ENCODE measurements at places on chromosomes 16 and 17.

- peak; percentile 80 for DNase-seq
These were observed 12.9 kb upstream of the CMIP start for GRCh38 chr16:81431554-81432353.

DNA sequence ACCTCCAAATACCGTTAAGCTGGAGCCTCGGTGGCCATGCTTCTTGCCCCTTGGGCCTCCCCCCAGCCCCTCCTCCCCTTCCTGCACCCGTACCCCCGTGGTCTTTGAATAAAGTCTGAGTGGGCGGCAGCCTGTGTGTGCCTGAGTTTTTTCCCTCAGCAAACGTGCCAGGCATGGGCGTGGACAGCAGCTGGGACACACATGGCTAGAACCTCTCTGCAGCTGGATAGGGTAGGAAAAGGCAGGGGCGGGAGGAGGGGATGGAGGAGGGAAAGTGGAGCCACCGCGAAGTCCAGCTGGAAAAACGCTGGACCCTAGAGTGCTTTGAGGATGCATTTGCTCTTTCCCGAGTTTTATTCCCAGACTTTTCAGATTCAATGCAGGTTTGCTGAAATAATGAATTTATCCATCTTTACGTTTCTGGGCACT, 928 bp downstream of the HBA1 start:
- DNase-seq: no peak

- DNase-seq: no peak
These were observed 19.5 kb upstream of the SCNN1B start for GRCh38 chr16:23282568-23282967.

GRCh38 chr16:80299416-80299815, 241.4 kb upstream of the DYNLRB2 start:
- no peak for DNase-seq

GRCh38 chr16:515175-515938, 12.2 kb upstream of the CAPN15 start:
- DNase-seq: no peak

DNA sequence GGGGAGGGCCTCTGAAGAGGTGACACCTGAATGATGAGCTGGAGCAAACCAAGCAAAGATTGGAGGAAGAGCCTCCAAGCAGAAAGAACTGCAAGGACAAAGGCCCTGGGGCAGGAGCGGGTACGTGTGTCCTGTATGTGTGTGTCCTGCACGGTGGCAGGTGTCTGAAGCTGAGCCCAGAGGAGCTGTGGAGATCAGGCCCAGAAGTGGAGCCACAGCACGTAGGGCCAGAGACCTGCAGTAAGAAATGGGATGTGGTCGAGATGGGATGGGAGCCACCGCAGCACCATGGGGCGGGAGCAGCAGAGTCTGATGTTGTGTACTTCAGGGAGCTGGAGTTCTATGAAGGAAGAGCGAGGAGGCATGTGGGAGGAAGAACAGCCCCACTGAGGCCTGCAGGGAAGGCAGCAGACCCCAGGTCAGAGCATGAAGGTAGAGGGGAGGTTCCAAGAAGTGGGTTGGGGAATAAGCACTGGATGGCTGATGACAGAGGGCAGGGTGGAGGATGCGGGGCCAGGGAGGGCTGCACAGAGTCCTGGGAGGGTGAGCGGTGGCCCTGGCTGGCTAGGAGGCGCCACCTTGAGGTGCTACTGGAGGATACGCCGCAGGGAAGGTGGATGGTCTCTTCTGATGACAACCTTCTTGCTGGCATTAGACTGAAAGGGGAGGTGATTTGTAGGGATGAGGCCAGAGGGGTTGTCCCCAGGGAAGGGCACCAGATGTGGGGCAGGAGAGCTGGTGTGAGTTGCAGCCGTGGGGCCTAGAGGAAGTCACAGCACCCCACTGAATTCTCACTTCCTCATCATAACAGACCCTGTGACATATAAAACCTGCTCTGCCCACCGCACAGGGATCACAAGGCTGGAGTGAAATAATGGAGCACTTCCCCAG, 10.6 kb upstream of the CETP start:
- DNase-seq: peak; percentile 69

GRCh38 chr16:17360693-17361122, 110.1 kb downstream of the XYLT1 start:
- DNase-seq: no peak

- DNase-seq: no peak
These were observed 252.2 kb downstream of the CPPED1 start for GRCh38 chr16:12551530-12551929.

- DNase-seq: peak; percentile 13
These were observed 52.9 kb upstream of the MAF start for GRCh38 chr16:79653373-79653891.

DNA sequence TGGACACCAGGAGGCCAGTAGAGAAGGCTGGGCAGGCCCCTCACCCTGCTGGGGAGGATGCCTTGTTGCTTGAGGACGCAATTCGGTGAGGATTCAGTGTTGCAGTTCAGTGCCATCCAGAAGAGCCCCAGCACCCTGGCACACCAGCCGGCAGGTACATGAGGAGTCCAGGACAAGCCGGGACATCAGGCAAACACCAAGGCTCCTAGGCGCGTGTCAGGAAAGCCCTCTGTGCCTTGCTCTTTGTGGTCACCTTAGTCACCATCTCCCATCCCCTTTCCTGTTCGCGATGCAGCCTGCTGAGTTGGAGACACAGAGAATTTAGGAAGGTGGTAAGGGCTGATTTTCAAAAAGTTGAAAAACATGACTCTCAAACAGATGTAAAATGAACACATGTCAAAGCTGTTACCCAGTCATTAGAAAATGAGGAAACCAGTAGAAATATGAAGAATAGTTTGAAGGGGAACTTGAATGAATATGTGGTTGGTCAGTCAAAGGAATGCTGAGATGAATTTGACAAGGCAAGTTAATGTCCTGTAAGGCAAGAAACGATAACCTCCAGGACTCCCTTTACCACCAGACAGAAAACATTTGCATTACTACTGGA, 2.3 kb upstream of the NCBP3 start:
- DNase-seq: no peak

DNA sequence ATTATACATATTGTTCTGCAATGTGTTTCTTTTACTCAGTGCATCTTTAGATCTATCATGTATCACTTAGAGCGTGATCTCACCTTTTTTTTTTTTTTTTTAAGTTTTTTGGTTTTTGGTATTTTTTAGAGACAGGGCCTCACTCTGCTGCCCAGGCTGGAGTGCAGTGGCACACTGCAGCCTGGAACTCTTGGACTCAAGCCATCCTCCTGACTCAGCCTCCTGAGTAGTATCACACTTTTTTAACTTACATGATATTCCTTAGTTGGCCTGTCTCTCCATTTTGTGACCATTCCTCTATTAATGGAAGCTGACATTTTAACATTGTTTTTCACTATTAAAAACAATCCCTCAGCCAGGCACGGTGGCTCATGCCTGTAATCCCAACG, 4.7 kb upstream of the MPO start:
- peak; percentile 18 for DNase-seq

DNA sequence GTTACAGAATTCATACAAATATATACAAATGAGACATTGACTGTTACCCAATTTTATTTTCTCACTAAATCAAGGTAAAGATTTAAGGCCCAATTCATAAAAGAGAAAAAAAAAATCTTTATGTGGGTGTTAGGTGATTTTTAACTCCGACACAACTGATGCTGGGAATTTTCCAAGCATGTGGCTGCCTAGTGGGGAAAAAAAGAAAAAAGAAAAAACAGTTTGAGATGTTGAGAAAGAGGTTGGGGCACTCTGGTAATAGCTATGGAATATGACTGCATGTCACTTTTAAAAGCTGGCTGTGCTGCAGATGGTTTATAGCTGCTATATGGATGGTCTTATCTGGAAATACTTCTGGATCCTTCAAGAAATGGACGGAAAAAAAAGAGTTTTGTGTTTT, 739.9 kb upstream of the SOX9 start:
- no peak for DNase-seq

- DNase-seq: peak; percentile 54
These were observed 59.1 kb upstream of the CLEC18B start for GRCh38 chr16:74480150-74481029.

- DNase-seq: no peak
These were observed 2.6 kb upstream of the ALG1 start for GRCh38 chr16:5069048-5069447.

DNA sequence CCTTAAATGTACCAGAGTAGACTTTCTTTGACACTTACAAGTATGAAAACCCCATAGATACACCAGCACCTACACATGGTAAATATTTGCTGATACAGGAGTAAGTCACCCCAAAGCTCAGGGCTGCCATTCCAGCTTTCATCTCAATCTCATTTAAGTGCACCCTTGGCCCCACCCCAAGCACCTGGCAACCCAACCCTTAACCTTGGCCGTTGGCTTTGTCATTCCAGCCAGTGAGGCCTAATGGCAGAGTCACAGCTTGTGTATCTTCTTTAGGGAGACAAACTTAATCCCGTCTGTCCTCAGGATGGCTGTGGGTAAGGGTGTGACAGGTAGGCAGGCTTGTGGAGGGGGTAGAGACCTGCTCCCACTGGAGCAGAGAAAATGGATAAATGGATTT, 31.5 kb upstream of the TMEM220 start:
- DNase-seq: no peak

- no peak for DNase-seq
These were observed 25.3 kb upstream of the N4BP1 start for GRCh38 chr16:48635199-48635718.

DNA sequence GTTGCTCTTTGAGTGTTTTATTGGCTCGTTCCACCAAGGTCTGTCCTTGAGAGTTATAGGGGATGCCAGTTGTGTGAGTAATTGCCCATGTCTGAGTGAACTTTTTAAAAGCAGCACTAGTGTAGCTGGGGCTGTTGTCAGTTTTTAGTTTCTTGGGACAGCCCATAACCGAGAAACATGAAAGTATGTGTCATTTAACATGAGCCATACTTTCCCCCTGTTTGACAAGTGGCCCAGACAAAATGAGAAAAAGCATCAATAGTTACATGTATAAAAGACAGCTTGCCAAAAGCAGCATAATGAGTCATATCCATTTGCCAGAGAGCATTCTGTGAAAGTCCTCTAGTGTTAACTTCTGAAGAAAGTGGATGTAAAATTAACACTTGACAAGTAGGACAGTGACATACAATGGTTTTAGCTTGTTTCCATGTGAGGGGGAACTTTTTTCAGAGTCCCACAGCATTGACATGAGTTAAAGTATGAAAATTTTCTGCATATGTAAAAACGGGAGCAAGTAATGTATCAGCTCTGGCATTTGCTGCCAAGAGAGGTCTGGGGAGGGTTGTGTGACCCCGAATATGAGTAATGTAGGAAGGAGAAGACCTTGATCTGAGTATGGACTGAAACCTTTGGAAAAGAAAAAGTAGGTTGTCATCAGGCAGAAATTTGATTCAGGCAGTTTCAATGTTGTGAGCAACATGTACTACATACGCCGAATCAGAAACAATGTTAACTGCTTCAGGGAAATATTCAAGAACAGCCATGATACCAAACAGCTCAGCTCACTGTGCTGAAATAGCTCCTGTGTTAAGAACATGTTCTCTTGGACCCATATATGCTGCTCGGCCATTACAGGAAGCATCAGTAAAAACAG, 56.8 kb upstream of the ARL4D start:
- DNase-seq: peak; percentile 59

DNA sequence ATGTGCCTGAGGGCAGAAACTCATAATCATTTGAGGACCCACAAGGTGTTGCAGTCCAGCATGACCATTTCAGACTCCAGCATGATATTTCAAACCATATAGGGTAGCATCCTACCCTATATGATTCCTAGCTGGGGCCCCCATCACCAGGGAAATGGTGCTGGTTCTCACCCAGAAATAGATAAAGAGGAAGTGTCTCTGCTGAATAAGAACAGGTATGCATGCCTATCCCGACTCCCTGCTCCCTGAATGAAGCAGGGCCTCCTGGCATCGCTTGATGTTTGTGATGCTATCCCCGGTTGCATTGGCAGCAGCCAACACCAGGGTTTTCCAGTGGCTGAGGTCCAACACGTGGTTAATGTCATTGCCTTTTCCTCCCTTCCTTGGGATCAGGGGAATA, 17.1 kb upstream of the HEATR6 start:
- DNase-seq: no peak

DNA sequence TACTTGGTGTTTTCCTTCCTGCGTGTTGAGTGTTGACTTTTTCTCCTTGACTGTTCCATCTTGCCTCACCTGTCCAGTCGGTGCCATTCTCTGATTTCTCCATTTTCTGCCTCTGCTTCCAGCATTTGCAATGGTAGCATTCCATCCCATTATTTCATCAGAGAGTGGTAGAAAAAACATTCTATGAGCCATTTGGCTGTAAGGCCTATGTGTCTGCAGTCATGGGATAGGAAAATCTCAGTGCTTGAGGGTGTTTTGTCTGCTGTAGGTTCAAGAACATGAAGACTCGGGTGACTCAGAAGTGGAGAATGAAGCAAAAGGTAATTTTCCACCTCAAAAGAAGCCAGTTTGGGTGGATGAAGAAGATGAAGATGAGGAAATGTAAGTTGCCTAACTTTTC, 2.7 kb downstream of the UTP18 start:
- DNase-seq: peak; percentile 44

DNA sequence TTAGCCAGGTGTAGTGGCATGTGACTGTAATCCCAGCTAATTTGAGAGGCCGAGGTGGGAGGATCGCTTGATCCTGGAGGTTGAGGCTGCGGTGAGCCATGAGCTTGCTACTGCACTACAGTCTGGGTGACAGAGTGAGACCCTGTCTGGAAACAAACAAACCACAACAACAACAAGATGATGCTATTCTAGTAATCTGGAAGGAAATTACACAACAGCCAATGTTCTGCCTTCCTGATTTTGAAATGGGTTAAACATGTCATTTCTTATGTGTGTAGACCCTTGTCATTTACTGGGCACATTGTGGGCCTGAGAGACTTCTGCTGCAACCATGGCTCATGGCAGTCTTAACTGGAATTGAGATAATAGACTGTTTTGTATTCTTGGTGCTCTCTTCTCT, 5.9 kb downstream of the COQ7 start:
- DNase-seq: no peak

DNA sequence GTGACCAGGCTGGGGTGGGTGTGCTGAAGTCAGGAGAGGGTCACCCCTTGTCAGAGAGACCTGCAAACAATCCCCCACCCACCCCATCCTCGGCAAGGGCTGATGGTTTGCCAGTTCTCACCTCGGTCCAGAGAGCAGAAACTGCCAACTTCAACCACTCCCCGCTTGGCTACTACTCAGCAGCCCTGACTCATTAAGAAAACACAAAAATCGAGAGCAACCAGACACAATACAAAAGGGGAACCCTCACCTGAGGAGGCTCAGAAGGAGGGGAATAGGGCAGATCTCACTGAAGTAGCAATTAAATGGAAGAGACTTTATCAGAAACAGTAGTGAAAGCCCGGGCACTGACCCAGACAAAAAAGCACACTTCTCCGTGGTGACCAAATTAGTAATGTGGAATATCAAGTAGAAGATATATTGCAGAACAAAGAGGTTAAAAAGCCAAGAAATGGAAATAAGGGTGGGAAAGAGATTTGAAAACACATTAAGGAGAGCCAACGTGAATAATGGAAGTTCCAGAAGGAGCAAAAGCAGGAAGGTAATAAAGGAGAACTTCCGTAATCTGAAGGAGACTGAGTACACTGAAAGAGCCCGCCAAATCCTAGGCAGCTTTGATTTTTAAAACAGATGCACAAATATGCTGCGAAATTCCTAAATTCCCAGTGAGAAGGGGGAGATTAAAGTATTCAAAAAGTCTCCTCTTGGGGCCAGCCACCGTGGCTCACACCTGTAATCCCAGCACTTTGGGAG, 23.6 kb downstream of the CENPV start:
- peak; percentile 61 for DNase-seq
